Inflammatory macrophage treated with lipopolysaccharide for 4 hours (primary cell): ENCODE measurements at places on chromosomes 16 and 17.

DNA sequence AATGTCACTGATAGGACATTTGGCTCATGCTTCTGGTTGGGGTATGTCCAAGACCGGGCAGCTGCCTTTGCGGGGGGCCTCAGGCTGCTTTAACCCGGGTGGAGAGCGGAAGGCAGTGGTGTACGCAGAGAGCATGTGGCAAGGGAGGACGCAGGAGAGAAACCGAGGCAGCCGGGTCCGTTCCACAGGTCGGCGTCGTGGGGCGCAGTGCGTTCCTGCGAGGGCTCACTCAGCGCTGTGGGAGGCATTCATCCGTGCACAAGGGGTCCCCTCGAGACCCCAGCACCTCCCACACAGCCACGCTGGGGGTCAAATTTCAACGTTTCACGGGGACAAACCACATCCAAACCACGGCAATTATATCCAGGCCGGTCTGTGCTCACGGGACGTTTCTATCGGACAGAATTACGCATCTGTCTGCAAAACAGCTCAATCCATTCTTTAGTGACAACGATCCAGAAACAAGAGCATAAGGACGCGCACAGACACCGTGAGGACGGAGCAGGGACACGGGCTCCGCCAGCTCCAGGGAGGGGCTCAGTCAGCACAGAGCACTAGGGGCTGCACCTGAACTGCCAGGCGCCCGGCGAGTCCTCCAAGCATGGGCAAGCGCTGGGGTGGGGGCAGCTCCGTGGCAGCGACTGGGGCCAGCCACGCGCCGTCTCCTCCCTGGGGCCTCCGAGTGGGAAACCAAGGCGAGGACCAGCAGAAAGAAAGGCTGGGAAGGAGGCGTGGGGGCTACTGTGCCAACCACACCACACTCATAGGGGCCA, 108.4 kb upstream of the METRNL start:
- no peak for DNase-seq

DNA sequence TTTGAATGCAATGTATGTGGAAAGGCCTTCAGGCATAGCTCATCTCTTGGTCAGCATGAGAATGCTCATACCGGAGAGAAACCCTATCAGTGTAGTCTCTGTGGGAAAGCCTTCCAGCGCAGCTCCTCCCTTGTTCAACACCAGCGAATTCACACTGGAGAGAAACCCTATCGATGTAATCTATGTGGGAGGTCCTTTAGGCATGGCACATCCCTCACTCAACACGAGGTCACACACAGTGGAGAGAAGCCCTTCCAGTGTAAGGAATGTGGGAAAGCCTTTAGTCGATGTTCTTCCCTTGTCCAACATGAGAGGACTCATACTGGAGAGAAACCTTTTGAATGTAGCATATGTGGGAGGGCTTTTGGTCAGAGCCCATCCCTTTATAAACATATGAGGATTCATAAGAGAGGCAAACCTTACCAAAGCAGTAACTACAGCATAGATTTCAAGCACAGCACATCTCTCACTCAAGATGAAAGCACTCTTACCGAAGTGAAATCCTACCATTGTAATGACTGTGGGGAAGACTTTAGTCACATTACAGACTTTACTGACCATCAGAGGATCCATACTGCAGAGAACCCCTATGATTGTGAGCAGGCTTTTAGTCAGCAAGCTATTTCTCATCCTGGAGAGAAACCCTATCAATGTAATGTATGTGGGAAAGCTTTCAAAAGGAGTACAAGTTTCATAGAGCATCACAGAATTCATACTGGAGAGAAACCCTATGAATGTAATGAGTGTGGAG, 24.7 kb downstream of the ZFP90 start:
- DNase-seq: no peak

- no peak for DNase-seq
Measured at GRCh38 chr17:55341432-55341831, 76.7 kb downstream of the HLF start.

DNA sequence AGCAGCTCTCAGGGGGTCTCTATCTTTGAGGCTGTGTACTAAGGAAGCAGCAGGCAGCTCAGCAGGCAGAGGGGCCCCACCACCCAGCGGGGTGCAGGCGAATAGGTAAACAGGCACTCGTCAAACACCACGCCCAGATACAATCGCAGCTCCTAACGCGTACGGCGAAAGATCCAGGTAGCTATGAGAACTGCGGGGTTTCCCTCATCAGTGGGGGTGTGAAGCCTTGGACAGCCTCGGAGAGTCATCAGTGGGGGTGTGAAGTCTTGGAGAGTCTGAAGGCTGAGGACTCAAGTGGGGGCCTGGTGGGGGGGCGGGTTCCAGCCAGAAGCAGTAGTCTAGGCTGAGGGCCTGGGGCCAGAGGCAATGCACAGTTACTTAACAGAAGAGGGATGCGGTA, 69.0 kb downstream of the RTN4RL1 start:
- DNase-seq: no peak

- no peak for DNase-seq
Measured at GRCh38 chr16:87533061-87533460, 40.2 kb upstream of the ZCCHC14 start.

DNA sequence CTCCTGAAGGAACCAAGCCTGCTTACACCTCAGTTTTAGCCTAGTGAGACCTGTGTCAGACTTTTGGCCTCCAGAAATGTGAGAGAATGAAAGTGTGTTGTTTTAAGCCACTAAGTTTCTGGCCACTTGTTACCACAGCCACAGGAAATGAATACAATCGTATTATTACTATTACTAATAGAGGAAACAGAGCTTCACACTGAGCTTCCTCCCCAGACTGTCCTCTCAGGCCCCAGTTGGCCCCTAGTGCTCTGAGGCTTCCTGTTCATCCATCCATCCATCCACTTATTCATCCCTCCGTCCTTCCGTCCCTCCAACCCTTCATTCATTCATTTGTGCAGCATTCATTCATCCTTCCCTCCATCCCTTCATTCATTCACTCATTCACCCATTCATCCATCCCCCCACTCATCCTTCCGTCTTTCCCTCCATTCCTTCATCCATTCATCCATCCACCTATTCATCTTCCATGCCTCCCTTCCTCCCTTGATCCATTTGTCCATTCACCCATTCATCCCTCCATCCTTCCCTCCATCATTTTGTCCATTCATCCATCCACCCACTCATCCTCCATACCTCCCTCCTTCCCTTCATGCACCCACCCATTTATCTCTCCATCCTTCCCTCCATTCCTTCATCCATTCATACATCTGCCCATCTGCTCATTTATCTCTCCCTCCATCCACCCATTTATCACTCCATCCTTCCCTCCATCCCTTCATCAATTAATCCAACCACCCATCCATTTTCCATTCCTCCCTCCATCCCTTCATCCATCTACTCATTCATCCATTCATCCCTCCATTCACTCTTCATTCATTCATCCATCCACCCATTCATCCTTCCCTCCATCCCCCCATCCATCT, 95.0 kb downstream of the FOXL1 start:
- DNase-seq: no peak

DNA sequence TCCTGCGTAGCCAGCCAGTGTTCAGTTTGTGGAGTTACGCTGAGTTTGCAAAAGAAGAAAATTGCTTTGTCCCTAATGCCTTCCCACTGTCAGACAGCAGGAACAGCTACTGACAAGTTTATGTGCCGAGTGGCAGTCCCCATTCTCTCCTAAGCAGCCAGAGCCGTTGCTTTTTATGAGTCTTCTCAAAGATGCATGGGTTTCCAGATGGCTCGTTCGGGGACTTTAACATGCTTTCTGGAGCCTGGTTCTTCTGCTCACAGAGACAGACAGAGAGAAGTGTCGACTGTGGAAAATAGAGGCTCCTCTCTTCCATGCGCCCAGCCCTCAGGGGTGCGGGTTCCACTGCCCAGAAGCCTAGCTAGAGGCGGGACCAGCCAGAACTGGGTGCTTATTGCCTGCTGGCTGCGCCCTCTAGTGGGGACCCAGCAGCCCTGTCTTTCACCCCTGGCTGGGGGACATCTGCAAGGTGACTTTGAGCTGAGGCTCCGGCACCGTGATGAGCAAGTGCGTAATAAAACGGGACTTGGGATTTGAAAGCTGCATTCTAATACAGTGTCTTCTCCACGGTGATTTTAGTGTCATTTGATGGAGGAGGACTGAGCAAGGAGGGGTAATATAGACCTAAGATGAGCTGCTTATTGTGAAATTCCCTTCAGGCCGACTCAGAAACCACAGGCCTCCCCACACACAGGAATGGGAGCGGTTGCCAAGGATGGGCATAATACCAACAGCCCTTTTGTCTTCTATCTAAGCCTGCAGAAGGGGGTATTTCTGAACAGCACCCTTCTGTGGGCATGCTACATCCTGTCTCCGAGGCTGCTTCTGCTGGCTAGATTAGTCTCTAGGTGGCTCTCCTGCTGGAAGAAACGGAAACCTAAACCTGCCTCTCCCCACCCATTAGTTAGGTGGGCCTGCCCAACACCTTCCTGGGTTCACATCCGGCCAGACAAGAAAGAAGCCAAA, 73.1 kb downstream of the CCDC182 start:
- peak; percentile 72 for DNase-seq

GRCh38 chr16:86092586-86093480, 193.9 kb downstream of the IRF8 start:
- no peak for DNase-seq

GRCh38 chr16:28182183-28182582, 29.6 kb downstream of the XPO6 start:
- DNase-seq: peak; percentile 58

- no peak for DNase-seq
Measured at GRCh38 chr17:42348104-42348503, 40.1 kb downstream of the STAT3 start.

- DNase-seq: no peak
Measured at GRCh38 chr16:847151-847550, 46.6 kb upstream of the GNG13 start.

GRCh38 chr17:68290955-68291835, at the start of the genes ARSG and SLC16A6:
TSS of gene ARSG (plus strand) at chr17:68291495. CDS start at chr17:68307494, 15,999 bp downstream.
TSS of gene SLC16A6 (minus strand) at chr17:68291127. CDS start at chr17:68278320, 12,807 bp downstream.
- DNase-seq: peak; percentile 75

DNA sequence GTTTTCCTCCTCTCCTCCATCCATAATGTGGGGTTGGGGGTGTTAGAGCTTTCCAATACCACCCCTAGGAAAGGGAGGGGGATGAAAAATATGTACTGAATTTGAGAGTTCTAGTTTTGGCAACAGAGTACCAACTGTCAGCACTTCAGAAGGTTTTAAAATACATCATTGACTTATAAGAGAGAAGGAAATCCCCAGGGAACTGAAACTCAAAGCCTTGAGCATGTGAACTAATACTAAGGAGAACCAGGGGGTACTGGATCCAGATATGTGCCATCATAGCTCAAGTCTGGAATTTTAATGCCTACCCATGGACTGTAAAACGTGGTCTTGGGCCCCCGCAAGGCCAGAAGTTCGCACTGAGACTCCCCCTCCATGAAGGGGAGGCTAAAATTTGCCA, 15.8 kb downstream of the CACNG5 start:
- peak; percentile 6 for DNase-seq

DNA sequence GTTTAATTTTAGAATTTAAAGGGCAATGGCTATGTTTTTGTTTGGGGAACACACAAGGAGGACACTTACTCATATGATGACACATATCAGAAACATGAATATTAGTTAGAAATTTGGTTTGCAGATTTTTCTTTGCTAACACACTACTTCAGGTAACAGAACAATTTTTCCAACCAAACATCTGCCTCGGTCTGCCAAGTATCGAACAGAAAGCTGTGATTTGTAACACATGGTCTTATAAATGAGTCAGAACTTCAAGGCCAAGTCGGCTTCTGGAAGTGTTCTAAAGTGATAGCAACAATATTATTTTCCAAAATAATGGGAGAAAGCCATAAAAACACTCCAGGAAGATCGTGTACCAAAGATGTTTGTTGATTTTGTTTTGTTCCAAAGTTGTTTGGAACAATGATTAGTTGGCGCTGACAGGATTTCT, 75.9 kb upstream of the PMFBP1 start:
- no peak for DNase-seq

- DNase-seq: no peak
Measured at GRCh38 chr17:15388356-15389041, 47.1 kb upstream of the TEKT3 start.

- no peak for DNase-seq
Measured at GRCh38 chr16:70577256-70577698, 53.7 kb downstream of the SF3B3 start.

GRCh38 chr17:72498364-72499210, 377.8 kb downstream of the SOX9 start:
- DNase-seq: no peak

DNA sequence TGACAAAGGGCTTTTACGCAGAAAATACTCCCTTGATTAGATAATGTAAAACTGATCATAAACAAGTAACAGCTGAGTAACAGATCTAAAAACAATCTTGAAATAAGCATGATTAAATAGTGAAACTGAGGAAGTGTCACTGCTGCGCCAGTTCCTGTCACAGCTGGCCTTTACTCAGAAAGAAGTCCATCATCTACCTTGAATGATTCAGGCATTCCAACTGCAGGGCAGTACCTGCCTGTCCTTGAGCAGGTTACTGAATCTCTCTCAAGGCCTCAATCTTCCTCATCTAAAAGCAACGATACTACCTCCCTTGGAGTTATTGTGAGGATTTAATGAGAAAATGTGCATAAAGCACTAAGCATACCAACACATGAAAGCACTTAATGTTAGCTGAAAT, 12.7 kb downstream of the PHLPP2 start:
- DNase-seq: no peak

GRCh38 chr17:78329263-78330059, 30.4 kb downstream of the SOCS3 start:
- peak; percentile 87 for DNase-seq

GRCh38 chr16:75267631-75268264, 16.3 kb upstream of the BCAR1 start:
- no peak for DNase-seq

- DNase-seq: no peak
Measured at GRCh38 chr16:1764971-1765370, 6.4 kb downstream of the NME3 start.

GRCh38 chr16:24414534-24414933, 124.8 kb upstream of the RBBP6 start:
- no peak for DNase-seq

- DNase-seq: no peak
Measured at GRCh38 chr17:15409721-15410250, 57.6 kb downstream of the CDRT4 start.

DNA sequence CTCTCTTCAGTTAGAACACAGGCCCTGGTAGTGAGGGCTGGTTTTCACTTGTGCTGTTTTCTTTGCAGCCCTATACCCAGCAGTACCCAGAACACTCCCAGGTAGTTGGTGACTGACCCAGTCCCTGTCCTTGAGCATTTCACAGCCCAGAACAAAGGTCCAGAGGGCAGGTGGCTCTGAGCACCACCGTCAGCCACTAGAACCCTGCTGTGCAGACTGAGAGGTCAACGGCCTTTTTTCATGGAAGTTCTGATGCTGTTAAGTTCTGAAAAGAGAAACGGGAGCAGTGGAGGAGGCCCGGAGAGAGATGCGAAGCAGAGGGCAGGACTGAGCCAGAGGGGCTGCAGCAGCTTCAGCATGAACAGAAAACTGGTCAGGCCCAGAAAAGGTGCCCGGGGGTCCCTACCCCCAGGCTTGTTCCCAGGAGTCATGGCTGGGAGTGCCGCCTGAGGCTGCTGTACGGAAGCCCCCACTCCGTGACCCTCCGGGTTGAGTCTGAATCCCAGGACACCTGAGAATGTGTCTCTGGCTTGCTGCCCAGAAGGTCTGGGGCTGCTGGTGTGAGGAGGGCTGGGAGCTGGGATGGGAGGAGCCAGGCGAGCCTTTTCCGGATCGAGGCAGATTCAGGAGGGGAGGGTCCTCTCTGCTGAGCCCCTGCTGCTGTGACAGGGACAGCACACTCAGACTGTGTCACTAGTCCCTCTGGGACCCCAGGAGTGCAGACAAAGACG, 8.7 kb downstream of the ZNF276 start:
- no peak for DNase-seq
